ENCODE measurements at places on chromosomes 12 and 14.

DNA sequence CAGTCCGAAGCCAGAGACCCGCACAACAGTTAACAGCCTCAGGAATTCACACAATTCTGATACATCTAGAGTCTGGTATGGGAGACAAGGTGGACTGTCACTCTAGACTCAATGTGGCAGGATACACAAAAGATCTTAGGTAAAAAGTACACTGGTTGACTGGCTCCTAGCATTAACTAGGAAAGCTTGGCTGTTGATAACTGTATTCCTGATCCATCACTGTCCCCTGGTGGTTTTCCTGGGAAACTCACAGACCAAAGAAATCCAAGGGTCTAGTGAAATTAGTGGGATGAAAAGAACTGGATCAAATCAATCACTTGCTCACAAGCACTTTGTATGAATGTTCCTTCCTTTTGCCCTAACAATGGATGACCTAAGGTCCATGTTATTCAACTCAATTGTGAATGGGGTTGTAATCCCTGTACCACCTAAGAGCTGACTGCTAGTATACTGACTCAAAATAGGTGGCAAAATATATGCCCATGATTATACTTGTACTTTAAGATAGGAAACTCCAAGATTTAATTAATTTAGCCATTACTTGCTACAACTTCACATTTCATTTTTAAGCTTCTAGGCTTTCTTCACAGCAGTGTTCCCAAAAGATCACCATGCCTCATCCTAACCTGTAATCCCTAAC lies 14.0 kb downstream of the NPC2 start:
- DNase-seq = no peak

DNA sequence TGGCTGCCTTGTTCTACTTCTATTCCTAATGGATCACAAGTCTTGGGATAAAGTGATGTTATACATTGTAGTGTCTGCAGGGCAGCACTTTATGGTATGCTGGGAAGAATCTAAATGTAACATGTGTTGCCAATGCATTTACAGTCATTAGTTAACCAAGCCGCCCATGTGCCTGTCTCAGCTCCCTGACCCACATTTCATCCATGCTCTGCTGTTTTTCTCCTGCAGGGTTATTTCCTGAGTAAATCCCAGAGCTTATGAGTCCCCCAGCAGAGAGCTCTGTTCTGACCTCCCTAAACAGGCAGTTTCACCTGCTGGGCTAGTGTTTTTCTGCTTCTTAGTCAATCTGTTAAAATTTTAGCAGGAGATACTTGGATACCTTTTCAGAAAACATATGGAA lies 4.4 kb upstream of the TMTC2 start:
- no peak for DNase-seq

DNA sequence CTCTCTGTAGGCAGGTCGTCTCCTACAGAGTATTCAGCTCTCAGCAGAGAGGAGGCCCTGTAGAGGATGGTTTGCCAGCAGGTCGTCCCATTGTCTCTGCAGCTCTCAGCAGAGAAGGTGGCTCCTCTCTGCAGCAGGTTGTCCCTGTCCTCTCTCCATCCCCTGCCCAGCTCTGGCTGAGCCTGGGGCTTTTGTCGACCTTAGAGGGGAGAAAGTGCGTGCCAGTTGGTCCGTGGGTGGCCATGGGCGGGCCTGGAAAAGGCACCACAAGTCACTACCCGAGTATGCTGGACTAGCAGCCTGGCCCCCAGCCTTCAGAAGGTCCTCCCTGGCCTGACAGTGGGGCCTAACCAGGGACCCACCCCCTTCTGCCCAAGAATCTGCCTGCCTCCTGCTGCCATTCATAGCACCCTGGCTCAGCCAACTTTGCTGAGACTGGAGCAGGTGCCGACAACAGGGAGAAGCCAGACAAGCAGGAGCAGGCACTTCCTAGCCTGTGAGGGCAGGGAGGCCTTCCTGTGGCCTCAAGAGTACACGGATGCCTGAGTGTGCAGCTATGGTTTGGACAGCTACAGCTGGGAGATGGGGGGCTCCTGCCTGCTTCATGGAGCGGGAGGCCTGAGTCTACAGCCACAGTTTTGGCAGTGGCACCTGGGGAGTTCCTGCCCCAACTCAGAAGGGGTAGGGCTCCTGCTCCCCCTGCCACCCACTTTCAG lies 59.7 kb upstream of the KCNH3 start:
- DNase-seq = no peak

- DNase-seq = no peak
Measured at GRCh38 chr14:75459099-75459741, 31.4 kb downstream of the JDP2 start.

- DNase-seq = no peak
Measured at GRCh38 chr12:105933671-105934665, 204.8 kb downstream of the NUAK1 start.

DNA sequence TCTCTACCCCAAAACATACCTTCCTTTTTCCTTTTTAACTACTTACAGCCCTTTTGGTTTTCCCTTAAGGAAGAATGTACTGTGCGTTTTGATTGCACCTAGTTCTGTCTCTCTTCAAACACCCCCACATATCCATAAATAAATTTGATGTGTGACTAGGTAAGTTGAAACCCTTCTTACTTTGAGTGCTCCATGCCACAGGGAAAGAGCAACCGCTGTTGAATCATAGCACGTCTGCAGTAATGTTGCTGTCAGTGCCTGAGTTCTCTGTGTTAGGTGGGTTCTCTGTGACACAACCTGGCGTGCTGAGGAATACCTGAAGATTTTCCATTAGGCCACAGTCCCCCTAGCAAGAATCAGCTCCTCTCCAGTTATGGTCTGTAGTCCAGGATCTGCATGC lies 102.1 kb downstream of the FIGNL2 start:
- DNase-seq = no peak

DNA sequence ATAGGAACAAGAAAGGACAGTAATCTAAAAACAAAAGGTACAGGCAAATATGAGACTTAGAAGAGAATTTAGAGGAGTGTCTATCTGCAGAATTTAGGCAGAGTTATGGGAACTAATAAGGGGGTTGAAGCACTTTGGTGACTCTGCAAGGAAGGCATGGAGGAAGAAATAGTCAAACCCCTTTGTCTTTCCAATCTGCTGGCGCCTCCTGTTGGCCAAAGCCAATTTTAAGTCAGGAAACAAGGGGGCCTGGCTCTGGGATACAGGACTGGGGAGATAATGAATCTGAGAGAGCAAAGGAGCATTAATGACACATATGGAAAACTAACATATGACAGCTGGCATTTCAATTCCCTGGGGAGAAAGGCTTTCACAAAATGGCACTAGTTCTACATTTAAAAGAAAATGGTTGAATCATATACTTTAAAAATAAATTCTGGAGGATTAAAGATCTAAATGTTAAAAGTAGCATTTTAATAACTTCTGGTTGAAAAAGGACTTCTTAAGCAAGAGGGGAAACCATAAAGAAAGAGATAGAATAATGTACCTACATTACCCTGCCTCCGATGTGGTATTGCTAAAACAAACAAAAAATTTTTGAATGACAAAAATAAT lies 48.5 kb upstream of the CSRP2 start:
- DNase-seq = peak; percentile 27

DNA sequence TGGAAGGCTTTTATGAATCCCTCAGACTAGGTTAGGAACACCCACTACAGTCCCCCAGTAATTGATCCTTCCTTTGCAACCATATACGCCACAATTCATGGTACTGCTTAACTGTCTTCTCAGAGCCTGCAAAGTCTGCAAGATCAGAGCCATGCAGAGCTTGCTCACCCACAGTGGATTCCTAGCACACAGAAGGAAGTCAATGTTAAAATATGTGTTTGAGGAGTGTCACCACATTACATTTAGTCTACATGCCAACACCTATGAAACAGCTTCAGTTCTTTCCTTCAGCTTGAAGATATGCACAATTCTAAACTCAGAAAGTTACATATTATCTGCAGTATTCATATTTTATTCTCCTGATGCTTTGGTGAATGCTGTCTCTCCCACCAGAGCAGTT lies 138.5 kb downstream of the NDUFA12 start:
- DNase-seq = no peak

GRCh38 chr12:43737646-43738045 lies 20.9 kb downstream of the PUS7L start:
- no peak for DNase-seq

- no peak for DNase-seq
Measured at GRCh38 chr14:89900802-89901201, 53.7 kb downstream of the EFCAB11 start.

- DNase-seq = no peak
Measured at GRCh38 chr14:65369560-65369959, 43.0 kb upstream of the FUT8 start.

DNA sequence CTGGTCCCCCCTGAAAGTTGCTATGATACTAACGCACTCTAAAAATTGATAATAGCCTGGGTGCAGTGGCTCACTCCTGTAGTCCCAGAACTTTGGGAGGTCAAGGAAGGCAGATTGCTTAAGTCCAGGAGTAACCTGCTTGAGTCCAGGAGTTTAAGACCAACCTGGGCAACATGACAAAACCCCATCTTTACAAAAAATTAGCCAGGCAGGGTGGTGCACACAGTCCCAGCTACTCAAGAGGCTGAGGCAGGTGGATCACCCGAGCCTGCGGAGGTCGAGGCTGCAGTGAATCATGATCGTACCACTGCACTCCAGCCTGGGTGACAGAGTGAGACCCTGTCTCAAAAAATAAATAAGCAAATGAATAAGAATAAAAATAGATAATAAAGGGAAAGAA lies 42.9 kb downstream of the HEATR5A start:
- no peak for DNase-seq

GRCh38 chr12:68290126-68290525 lies 36.7 kb upstream of the IL22 start:
- no peak for DNase-seq

DNA sequence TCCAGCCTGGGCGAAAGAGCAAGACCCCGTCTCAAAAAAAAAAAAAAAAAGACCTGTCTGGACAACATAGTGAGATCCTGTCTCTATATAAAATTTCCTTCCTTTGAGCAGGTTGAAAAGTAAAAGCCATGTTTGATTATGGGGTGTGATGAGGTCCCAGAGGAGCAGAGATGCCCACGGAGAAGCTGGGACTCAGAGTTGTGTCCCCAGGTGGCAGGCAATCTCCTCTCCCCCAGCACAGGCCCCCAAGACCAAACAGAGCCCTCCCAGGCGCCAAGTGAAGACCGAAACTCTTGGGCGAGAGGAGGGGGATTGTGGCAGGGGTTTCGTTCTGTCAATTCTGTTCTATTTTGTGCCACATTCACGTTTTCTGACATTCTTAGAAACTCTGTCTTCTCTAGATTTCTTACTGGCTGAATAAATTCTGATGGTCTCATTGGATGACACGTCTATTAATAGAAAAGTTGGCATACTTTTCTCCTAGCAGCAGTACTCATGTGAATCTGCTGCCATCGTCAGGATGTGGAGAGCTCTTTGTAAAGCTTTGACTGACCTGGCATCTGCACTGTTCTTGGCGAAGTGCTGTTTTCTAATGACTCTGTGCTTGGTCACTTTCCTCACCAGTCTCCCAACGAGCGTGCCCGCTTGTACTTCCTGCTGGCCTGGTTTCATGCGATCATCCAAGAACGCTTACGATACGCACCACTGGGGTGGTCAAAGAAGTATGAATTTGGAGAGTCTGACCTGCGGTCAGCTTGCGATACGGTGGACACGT lies 43.4 kb downstream of the HSP90AA1 start:
- DNase-seq = no peak

GRCh38 chr12:76687981-76688380 lies 75.9 kb upstream of the ZDHHC17 start:
- no peak for DNase-seq

GRCh38 chr12:19203539-19204506 lies 74.3 kb downstream of the PLEKHA5 start:
- DNase-seq = no peak

DNA sequence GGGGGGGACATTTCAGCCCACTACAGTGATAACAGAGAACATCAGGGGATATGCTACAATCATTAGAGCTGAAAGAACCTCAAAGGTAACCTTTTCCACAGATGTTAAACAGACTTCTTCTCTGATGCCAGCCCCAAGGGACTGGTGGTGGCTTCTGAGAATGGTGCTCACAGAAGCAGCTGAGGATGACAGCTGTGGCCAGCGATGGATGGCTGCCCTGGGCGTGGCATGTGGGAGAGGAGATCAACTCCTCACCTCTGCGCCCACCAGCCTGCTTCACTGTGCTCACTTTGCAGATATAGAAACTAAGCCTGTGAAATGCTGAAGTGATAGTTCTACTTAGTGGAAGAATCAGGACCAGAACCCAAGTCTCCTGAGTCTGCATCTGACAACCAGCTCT lies 33.0 kb downstream of the FOXN3 start:
- DNase-seq = no peak

- no peak for DNase-seq
Measured at GRCh38 chr12:86138770-86139169, 117.4 kb downstream of the MGAT4C start.

- no peak for DNase-seq
Measured at GRCh38 chr12:132475304-132476037, 14.5 kb upstream of the FBRSL1 start.

DNA sequence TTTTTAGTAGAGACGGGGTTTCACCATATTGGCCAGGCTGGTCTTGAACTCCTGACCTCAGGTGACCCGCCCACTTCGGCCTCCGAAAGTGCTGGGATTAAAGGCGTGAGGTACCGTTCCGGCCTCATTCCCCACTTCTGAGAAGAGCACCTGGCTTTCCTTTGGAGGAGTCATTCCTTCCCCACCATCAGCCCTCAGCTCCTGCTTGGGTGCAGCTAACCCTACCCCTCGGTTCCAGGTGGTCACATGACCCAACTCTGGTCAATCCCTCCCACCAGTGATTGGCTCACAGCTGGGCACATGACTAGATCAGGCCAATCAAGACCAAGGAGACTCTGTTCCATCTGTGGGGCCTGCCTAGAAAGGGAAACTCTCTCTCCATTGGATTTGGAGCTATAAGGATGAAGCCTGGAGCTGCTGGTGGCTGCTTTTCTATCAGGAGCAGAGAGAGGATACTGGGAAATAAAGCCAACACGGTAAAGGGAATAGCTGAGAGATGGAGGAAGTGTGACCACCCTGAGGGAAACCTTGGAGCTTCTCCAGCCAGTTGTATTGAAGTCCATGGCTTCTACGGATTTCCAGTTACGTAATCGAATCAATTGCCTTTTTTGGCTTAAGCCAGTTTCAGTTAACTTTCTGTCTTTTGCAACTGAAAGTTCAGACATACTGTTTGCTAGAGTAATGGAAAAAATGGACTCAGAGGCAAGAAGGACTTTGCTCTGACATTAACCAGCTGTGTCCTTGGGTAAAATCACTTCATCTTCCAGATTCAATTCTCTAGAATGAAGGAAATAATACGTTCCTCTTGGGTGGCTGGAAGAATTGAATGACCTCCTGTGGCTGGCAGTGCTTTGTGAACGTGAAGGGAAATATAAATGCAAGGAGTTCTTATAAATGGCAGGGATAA lies 19.7 kb upstream of the IFT81 start:
- DNase-seq = no peak

All from RPMI8226 (cell line).